Cardiac fibroblast (primary cell): ENCODE measurements at places on chromosomes 1 and 21.

DNA sequence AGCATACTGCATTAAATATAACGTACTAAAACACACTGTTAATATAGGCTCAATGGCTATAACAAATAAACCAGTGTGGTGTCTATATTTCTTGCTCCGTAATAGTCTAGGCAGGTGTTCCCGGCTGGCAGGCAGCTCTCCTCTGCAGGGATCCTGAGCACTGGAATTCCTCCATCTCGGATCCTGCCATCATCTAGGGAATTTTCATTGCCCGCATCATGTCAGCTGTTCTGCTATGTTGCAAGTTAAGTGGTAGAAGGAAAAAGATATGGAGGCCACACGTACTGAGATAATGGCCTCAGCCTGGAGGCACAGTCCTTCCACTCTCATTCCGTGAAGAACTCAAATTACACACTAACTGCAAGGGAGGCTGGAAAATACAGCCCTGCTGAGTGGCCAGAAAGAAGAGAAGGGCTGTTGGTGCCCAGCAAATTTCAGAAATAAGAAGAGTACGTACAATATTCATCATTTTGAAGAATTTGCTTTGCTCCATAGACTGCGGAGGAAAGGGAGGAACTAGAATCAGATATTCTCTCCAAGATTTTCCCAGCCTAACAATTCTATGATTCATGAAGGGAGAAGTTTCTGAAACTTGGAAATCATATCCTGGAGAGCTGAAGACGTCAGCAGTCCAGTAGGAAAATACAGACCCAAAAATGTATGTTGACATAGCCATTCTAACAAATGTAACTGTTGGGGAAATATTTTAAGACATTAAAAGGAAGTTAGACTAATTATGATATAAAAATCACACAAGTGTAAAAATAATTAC is 263.3 kb downstream of the MRPL39 start:
- peak; percentile 38 for DNase-seq

DNA sequence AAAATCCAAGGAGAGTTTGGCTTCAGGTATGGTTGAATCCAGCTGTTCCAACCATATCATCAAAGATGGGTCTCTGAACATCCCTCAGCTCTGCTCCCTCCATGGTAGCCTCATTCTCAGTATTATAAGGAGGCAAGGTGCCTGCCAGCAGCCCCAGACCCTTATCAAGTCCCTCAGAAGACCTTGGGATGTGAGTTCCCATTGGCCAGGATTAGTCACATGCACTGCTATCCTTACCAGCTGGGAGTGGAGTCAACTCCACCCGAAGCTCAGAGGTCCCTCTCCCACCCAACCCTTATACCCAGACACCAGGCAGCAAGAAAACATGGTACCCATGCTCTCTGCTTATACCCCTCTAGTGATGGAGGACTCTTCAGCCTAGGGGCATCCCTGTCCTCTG is 153.7 kb upstream of the ZBTB40 start:
- no peak for DNase-seq

DNA sequence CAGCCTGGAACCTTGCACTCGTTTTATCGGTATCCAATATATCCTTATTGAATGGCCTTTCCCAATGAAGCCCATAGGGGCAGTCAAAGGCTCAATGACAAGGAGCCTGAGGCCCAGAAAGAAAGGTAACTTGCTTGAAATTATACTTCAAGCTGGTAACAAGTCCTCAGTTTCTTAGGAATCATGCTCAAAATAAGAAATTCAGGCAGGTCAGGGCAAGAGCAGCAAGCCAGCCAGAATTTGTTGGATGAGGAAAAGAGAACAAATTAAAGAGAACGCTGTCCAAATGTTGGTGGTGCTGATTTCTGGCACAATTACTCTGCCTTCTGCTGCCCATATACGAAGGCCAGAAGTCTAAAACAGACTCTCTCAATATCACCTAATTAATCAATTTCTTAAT is 77.6 kb downstream of the DDX20 start:
- peak; percentile 6 for DNase-seq

- DNase-seq, result peak; percentile 40
Measured at GRCh38 chr1:182259229-182259872, 132.2 kb downstream of the GLUL start.

DNA sequence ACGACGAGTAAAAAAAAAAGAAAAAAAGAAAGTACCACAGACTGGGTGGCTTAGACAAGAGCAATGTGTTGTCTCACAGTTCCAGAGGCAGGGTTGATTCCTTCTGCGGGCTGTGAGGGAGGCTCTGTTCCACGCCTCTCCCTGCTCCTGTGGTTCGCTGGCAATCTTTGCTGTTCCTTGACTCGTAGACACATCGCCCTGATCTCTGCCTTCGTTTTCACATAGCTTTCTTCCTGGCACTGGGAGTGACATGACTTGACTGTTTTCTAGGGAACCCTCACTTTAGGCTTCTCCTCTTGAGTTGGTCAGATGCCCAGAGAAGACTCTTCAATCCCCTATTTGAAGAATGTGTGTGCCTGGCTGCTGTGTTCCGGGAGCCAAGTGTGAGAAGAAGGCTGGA is 133.6 kb downstream of the TM2D1 start:
- peak; percentile 21 for DNase-seq

DNA sequence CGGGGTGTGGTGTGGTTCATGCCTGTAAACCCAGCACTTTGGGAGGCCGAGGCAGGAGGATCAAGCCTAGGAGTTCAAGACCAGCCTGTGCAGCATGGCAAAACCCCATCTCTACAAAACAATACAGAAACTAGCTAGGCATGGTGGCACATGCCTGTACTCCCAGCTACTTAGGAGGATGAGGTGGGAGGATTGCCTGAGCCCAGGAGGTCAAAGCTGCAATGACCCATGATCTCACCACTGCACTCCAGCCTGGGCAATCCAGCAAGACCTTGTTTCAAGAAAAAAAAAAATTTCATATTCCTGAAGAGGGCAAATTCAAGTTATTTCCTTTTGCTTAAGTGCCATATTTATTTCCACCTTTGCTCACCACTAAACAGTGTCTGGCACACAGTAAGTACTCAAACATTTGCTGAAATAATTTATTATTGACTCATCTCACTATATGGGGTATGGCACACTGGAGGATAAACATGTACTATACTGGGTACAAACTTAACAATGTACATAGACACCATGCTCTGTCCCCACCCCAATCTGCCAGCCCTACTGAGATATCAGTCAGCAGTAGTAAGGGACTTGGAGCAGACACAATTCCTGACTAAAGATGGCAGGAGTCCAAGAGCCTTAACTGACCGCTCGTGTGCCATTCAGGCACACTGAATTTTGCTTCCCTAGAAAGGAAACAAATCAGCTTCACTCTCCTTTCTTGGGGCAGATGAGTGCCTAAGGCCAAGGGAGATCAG is 15.5 kb downstream of the MEAF6 start:
- peak; percentile 76 for DNase-seq

DNA sequence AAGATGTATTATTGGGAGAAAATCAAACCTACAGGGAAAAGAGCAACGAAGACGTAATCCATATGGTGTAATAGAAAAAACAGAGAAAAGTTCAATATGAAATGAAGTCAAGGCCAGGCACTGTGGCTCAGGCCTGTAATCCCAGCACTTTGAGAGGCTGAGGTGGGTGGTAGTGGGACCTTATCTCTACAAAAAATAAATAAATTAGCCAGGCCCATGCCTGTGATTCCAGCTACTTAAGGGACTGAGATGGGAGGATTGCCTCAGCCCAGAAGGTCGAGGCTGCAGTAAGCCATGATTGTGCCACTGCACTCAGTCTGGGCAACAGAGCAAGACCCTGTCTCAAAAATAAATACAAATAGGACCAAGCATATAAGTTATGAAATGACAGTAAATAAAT is 11.4 kb downstream of the DESI2 start:
- no peak for DNase-seq

- no peak for DNase-seq
Measured at GRCh38 chr1:5640845-5641244, 351.4 kb downstream of the NPHP4 start.

- no peak for DNase-seq
Measured at GRCh38 chr1:100604372-100604771, 66.4 kb downstream of the GPR88 start.

- DNase-seq, result no peak
Measured at GRCh38 chr1:227731241-227731677, 3.8 kb downstream of the JMJD4 start.

GRCh38 chr1:53288790-53289429 is 39.0 kb downstream of the LRP8 start:
- no peak for DNase-seq

GRCh38 chr1:61220536-61220935 is 138.2 kb downstream of the NFIA start:
- no peak for DNase-seq

GRCh38 chr1:38915352-38915948 is 26.2 kb downstream of the RHBDL2 start:
- no peak for DNase-seq

- DNase-seq, result no peak
Measured at GRCh38 chr1:221292652-221293051, 413.4 kb downstream of the HLX start.

DNA sequence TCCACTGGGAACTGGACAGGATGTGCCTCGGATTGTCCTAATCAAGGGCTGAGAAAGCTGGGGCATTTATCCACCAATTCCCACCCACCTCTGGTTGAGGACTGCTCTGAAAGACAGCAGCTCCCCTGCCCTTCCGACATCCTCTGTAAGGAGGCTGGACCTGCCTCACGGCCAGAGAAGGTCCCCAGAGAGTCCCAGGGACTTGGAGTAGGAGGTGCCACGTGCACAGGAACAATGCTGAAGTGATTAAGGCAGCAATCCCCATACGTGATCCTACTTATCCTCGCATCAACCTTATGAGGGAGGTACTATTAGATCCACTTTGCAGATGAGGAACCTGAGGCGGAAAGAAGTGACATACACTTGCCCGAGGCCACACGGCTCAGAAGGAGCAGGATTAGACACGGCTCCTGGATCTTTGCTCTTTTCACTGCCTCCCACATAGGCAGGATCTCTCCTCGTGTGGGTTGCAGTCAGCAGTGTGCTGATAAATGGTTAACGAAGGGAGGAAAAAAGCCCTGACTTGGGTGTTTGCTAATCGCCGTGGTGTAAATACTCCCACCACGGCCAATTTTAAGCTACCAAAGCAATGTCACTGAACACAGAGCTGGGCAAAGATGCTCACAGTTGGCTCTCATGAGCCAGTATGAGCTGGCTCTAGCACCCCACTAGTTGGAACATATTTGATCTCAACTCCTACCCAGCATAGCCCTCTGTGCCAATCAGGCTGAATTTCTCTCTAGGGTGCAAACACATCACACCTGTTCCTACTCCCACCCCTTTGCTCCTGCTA is 18.6 kb upstream of the LDLRAP1 start:
- no peak for DNase-seq

- DNase-seq, result no peak
Measured at GRCh38 chr21:24705201-24705600, 902.1 kb downstream of the MRPL39 start.

DNA sequence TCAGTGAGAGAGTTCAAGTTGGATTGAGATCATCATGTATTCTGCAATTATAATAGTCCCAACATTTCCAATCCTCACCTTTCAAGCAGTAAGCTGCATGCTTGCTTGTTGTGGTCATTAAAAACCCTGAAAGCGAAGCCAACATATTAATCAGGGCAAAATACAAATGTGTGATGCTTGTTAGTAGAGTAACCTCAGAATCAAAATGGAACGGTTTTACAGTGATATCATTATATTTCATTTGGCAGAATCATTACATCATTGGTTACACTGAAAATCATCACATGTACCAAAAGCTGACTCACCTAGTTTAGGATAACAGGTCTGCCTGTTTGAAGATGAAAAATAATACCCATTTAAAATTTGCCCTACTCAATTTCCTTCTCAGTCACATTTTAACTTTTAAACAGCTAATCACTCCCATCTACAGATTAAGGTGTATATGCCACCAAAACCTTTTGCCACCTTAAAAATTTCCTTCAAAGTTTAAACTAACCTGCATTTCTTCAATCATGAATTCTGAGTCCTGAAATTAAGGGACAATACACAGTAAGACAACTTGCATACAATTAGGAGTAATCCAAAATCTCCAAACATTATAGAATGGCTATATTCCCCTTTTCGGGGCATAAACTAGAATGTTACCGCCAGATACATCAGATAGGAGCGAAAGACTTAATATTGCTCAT is 3.5 kb downstream of the GAS5 start:
- DNase-seq, result no peak

GRCh38 chr1:221105578-221105977 is 226.3 kb downstream of the HLX start:
- no peak for DNase-seq

- DNase-seq, result peak; percentile 69
Measured at GRCh38 chr1:33060579-33061083, 20.3 kb upstream of the AZIN2 start.

GRCh38 chr1:181646710-181647109 is 163.4 kb downstream of the CACNA1E start:
- no peak for DNase-seq

DNA sequence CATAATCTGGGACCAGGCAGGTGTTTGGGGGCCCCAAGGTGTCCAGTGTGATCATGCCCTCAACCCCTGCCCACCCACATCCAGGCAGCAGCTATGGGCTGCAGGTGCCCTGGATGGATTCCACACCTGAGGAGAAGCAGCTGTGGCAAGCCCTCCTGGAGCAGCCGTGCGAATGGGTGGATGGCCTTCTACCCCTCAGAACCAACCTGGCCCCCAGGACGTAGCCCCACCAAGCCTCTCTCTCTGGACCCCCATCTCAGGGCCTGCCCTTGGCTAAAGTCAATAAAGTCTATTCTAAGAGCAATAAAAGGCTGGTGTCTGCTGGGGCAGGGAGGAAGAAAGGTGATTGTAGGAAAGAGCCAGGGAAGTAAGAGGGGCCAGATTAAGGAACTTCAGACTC is 11.8 kb downstream of the SYTL1 start:
- no peak for DNase-seq

GRCh38 chr21:41483415-41483814 is 24.5 kb downstream of the TMPRSS2 start:
- no peak for DNase-seq

DNA sequence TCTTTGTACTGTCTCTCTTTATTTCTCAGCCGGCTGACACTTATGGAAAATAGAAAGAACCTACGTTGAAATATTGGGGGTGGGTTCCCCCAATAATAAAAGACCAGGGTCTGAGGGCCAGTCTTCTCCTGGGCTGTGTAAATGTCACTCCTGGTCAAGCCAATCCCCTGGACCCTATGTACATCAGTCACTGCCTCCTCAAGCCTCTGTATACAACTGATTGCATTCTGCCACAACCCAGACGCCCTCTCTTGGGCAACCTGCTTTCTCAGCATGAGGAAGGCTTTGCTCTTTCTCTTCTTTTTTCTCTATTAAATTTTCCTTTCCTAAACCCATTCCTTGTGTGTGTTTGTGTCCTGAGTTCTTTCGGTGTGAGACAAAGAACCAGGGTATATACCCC is 84.1 kb upstream of the SERBP1 start:
- DNase-seq, result no peak

DNA sequence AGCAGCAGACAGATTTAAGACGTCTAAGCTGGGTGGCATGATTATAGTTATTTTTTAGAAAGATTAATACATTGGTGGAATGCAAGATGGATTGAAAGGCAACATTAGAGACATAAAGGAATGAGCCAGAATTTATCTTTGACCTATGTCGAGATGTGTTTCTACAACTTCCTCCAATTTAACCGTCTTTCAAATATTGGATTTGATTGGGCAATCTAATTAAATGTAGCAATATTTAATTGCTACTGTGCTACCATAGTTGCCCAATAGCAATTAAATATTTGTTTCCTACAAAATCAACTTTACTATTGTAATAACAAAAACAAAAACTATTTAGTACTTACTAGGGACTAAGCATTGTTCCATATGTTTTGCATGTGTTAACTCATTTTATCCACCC is 30.4 kb upstream of the CYP4A22 start:
- DNase-seq, result no peak

GRCh38 chr21:32329776-32330175 is 31.1 kb downstream of the MRAP start:
- DNase-seq, result peak; percentile 64
